ENCODE measurements at places on chromosomes 13 and 19. TPM values are rescaled to one million over a fixed set of nuclear protein-coding genes. Genes with fewer than 3 reads are reported as not detected.

DNA sequence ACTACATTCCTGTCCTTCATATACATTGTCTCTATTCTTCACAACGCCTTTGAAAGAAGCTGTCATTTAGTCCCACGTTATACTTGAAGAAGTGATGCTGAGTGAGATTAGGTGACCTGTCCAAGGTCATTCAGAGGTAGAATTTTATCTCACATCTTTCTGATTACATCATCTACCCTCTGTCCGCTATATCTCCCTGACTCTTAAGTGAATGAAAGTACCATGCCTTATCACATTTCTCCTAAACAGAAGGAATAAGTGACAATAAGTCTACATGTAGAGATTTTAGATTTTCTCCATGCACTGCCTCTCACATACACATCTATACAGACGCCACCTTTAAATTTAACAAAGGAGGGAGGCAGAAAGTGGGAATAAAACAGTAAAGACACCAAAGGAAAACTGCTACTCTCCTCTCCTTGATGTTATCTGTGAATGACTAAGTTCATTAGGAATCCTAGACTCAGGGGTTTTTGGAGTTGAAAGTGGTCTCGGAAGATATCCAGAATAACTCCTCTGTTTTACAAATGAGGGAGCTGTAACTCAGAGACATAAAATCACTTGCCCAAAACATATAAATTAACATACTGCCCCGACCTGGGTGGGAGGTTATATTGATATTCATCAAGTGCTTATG, 4.9 kb upstream of the CLDN10 start:
- no peak for DNase-seq

GRCh38 chr13:112740502-112741131, 50.8 kb downstream of the ATP11A start:
- peak; percentile 61 for DNase-seq

ZNF71 gene
- 9.4 TPM for total RNA-seq

C19orf81 gene
- total RNA-seq, result not detected
